GM06990 (cell line): ENCODE measurements at places on chromosomes 13 and 19.
A peak's percentile ranks its signal among the peaks of the same experiment; 100 is the strongest.

- DNase-seq = no peak
These were observed 12.6 kb upstream of the METTL21C start for GRCh38 chr13:102707467-102707866.

- DNase-seq = no peak
These were observed 4.7 kb downstream of the EEF2 start for GRCh38 chr19:3980353-3981251.

- no peak for DNase-seq
These were observed 240.7 kb downstream of the UQCRFS1 start for GRCh38 chr19:28972058-28972852.

DNA sequence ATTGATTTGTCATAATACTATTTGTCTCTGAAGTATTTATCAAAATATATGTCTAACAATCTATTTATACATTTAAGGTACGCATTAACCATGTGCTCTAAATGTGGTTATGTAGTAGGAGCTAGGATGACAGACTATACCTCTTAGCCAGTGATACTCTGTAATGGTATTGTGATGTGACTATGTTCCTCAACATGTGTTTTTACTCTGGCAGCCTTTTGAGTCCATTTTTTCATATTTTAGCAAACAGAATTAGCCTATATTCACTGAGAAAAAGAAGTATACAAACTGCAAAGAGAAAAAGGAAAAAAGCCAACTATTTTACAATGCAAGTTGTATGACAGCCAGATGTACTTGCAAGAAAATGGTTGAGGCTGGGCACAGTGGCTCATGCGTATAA is 26.7 kb downstream of the MAB21L1 start:
- no peak for DNase-seq

GRCh38 chr13:53050151-53050550 is 21.5 kb downstream of the OLFM4 start:
- no peak for DNase-seq

DNA sequence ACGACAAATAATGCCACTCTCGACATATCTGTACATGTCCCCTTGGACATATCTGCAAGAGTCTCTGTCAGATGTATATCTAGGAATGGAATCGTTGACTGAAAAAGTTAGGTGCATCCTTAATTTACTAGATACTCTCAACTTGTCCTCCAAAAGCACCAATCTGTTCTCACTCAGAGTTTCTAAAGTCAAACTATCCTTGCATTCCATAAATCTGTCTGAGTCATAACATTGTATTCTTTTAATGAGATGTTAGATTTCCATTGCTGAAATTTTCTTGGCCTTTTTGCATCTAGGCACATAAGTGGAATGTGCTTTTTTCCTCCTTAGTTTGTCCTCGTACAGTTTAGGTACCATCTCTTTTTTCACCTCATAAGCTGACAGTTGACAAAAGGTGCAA is 139.8 kb downstream of the PTPRS start:
- DNase-seq = no peak

DNA sequence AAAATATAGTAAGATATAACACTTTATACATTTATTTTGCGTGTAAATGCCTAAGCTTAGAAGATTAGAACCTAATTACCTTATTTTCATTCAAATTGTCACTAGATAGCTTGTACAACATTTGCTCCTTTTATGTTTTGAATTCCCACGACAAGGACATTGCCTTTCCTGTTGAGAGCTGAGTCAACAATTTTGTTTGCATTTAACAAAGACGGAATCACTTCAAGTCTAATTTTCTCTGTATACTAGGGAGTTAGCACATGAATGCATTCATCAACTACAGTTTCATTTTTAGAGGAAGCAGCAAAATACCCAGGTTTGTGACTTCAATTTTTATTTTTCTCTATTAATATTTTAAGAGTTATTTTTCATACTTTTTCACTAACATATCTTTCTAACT is 48.7 kb upstream of the PCCA start:
- no peak for DNase-seq

GRCh38 chr13:50691681-50692263 is 151.7 kb downstream of the DLEU7 start:
- DNase-seq = no peak

- DNase-seq = no peak
These were observed 290.8 kb downstream of the FOXO1 start for GRCh38 chr13:40375489-40376171.

- no peak for DNase-seq
These were observed 11.5 kb downstream of the STXBP2 start for GRCh38 chr19:7648265-7649014.

- no peak for DNase-seq
These were observed 1237.0 kb upstream of the PCDH9 start for GRCh38 chr13:68467160-68467559.

DNA sequence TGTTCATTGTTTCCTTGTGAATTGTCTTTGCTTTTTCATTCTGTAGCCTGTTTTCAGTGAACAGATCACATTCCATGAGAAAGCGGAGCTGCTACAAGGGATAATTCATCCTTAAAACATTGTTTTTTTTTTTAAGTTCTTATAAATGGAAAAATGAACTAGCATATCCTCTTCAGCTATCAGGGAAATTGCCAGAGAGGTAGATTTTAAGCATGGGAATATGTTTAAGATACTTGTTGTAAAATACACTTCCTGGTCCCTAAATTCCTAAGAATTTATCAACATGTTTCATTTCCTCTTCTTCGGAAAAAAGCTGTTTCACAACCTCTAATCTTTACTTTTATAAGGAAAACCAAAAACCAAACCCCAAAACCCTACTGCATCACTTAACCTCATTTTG is 238.0 kb downstream of the POSTN start:
- no peak for DNase-seq

DNA sequence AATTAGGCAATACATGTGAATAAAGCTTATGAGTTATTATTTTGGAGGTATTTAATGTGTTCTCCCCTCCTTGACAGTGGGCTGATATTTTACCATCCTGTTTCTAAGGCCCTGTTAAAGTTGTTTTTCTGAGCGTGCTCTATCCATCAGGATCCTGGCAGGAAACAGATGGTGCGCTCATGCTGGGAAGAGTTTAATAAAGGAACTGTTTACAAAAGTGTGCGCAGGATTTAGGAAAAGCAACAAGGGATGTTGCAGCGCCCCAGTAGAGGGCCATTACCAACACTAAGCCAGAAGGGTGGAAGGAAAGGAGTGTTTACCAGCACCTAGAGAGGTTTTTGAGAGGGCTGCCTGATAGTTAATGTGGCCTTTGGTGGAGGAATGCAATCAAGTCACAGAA is 374.5 kb downstream of the KCNRG start:
- DNase-seq = no peak

- DNase-seq = no peak
These were observed 36.1 kb upstream of the DOCK9 start for GRCh38 chr13:99013951-99014350.

- DNase-seq = no peak
These were observed 7.6 kb upstream of the COMP start for GRCh38 chr19:18798384-18799352.

DNA sequence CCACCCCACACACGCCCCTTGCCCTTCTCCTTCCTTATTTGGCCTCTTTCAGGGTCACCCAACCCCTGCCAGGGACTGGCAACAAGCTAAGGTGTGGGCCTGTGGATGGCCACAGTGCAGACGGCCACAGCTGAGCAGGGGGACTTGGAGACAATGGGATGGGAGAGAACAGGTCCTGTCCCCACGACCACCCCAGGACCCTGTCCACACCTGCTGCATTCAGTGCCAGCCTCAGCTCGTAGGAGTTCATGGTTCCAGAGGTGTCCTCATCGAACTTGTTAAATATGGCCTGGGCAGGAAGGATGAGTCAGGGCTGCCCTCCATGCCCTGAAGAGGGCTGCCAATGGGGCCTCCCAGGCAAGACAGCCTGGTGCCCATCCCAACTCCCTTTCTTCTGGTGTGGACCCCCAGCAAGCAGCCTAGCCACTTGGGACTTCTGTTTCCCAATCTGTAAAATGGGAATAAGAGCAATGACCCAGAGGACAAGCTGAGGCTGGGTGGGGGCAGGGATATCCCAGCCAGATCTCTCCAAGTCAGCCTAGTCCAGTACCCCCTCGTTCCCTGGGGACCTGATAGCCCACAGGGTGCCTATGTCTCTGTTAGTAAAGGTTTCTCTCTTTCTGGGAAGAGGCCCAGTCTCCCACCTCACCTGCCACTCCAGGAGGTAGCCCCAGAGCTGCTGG is 10.6 kb downstream of the CAPN12 start:
- peak; percentile 23 for DNase-seq

- DNase-seq = no peak
These were observed 7.4 kb upstream of the GIPR start for GRCh38 chr19:45660636-45661035.

DNA sequence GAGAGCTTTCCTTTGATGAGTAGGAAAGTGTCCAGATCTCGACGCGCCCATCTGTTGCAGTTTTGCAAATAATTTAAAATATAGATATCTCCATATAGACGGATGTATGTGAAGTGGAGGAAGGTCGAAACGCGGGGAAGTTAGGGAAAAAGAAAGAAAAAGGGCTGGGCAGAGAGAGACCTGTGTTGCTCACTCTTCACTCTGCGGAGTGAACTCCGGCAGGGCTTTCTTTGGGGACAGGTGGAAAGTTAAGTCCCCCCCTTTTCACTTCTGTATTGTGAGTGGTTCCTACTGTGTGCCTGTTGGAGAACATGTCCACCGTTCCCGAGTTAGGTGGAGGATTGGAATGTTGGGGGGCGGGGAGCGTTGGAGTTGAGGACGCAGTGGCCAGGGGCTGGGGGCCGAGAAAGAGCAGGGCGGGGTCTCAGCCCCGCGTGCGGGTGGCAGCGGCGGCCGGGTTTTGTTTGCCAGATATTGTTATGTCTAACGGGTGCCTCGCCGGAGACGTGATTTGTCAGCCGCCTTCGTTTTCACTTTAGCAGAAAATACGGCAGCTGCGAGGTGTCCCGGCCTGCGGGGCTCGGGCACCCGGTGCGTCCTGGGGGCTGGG is 145.1 kb upstream of the ZNF536 start:
- no peak for DNase-seq

GRCh38 chr13:47349211-47349610 is 452.4 kb upstream of the HTR2A start:
- DNase-seq = no peak

DNA sequence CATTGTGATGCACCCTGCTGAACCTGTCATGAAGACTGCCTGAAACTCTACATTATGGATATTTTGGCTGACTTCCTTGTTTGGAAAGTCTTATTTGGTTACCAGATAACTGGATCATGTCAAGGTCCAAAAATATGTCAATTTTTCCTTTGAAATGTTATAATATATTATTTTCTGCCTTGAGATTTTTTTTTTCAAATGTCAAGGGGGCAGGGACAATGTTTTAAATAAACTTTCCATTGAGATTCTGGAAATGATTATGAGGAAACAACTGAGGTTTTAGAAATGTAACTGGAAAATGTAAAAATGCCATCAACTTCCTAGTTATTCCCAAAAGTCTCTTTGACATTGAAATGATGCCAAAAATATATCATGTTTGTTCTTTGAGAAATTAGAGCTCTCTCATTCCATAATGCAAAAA is 117.0 kb downstream of the RFC3 start:
- DNase-seq = no peak
